CD4-positive, alpha-beta memory T cell (primary cell): ENCODE measurements at places on chromosomes 1 and 21. TPM values are rescaled to one million over a fixed set of nuclear protein-coding genes. Genes with fewer than 3 reads are reported as not detected.
A peak's percentile ranks its signal among the peaks of the same experiment; 100 is the strongest.

The TNFAIP8L2 gene
- 49.7 TPM for total RNA-seq

DNA sequence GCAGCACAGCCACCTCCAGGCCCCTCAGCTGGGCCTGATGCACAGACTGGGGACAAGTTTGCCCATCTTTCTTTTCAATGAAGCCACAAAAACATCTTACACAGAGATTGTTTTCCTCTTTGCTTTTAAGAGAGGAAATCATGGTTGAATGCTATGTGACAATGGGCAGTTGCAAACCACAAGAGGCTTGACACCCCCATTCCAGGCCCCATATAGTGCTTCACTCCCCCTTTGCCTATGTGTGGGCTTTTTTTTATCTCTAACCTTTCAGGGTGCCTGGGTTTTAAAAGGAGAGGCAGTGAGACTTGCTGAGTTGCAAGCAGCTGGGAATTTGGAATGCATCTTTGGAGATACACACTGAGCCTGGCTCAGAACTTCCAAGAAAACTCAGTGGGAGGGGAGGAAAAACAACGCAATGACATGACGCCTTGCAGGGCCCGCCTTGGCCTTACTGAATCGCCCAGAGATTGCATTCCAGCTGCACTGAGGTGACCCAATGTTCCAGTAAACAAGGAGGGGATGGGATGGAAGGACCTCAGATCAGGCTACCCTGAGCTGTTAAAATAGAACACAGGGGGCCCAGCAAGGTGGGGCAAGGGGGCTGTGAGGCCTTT, 145.2 kb upstream of the ZNF648 start:
- no peaks in the 10 kb centered on the region for H3K27me3 ChIP-seq
- DNase-seq = no peak
- H3K4me3 ChIP-seq = no peak overlapping the region
- H3K27ac ChIP-seq = no peak overlapping the region
- H3K36me3 ChIP-seq = no peaks in the 10 kb centered on the region

- no peaks in the 10 kb centered on the region for H3K4me1 ChIP-seq
- no peak for DNase-seq
- H3K4me3 ChIP-seq = no peak overlapping the region
- no peak overlapping the region for H3K27ac ChIP-seq
Measured at GRCh38 chr1:247303216-247303615, 28.5 kb downstream of the ZNF496 start.

- no peaks in the 10 kb centered on the region for H3K4me1 ChIP-seq
- H3K27me3 ChIP-seq = no peaks in the 10 kb centered on the region
- no peaks in the 10 kb centered on the region for H3K36me3 ChIP-seq
- no peak for DNase-seq
- H3K27ac ChIP-seq = no peak overlapping the region
- H3K4me3 ChIP-seq = no peak overlapping the region
Measured at GRCh38 chr1:164725401-164725800, 166.4 kb downstream of the PBX1 start.

The CPT2 gene
- total RNA-seq = 18.9 TPM

DNA sequence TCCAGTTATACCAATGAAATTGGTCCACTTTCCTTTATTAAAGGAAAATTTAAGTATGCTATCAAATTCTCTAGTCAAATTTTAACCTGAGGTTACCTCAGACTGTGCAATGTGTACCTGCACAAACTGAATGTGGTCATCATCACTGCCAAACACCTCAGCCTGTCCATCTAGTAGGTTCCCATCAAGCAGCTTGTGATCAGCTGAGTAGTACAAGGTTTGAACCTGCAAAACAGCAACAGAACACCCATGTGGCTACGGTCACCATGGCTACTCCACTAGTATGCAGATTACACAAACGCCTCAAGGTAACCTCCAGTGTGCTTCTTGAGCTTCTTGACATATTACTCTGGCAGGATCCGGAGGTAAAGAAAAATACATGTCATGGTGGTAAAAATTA, 11.6 kb downstream of the IVNS1ABP start:
- H3K27me3 ChIP-seq = no peaks in the 10 kb centered on the region
- H3K36me3 ChIP-seq = peaks cover 80% of the 10 kb centered on the region
- no peaks in the 10 kb centered on the region for H3K4me1 ChIP-seq
- H3K27ac ChIP-seq = no peak overlapping the region
- no peak overlapping the region for H3K4me3 ChIP-seq

GRCh38 chr1:55869065-55869464, 653.9 kb upstream of the USP24 start:
- no peaks in the 10 kb centered on the region for H3K27me3 ChIP-seq
- no peaks in the 10 kb centered on the region for H3K4me1 ChIP-seq
- H3K4me3 ChIP-seq = no peak overlapping the region
- no peaks in the 10 kb centered on the region for H3K36me3 ChIP-seq

The GNG12 gene
- total RNA-seq = not detected

GRCh38 chr1:91777630-91778300, 108.2 kb downstream of the TGFBR3 start:
- H3K27ac ChIP-seq = no peak overlapping the region
- H3K4me1 ChIP-seq = no peaks in the 10 kb centered on the region
- H3K36me3 ChIP-seq = no peaks in the 10 kb centered on the region
- no peaks in the 10 kb centered on the region for H3K27me3 ChIP-seq
- H3K4me3 ChIP-seq = no peak overlapping the region

- H3K27me3 ChIP-seq = no peaks in the 10 kb centered on the region
- no peak overlapping the region for H3K27ac ChIP-seq
- peaks cover 15% of the 10 kb centered on the region for H3K4me1 ChIP-seq
- no peak for DNase-seq
Measured at GRCh38 chr1:19562847-19563246, 77.5 kb upstream of the CAPZB start.

- DNase-seq = no peak
- no peaks in the 10 kb centered on the region for H3K36me3 ChIP-seq
- H3K4me3 ChIP-seq = no peak overlapping the region
Measured at GRCh38 chr1:112998592-112999235, 42.7 kb upstream of the SLC16A1 start.

DNA sequence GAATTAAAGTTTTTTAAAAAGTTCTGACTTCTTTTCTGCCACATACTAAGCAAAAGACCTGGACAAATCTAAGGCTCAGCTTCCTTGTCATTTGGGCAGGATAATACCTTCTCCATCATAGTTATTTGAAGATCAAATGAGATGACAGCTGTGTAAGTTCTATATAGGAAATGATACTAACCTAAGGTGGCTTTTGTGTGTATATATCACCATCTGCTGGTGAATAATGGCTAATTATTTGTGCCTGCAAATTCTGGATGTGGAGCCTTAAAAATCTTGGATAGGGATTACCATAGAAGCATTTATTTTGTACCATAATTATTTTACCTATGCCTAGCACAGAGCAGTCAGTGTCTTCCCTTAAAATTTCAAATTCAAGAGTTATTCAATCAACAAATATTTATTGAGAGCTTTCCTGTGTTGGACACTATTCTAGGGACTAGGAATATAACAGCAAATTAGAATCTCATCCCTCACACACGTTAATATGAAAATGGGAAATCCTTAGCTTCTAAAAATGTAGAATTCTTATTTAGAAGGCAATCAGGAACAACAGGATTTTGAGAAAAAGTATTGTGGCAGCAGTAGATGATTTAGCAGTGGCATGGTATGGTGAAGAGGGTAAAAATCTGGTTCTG, 89.8 kb downstream of the TMEM200B start:
- H3K27ac ChIP-seq = no peak overlapping the region
- H3K36me3 ChIP-seq = peaks cover 57% of the 10 kb centered on the region
- peak; percentile 40 for DNase-seq
- no peaks in the 10 kb centered on the region for H3K27me3 ChIP-seq

- H3K4me3 ChIP-seq = peak overlapping the region; percentile 30
- H3K27ac ChIP-seq = peak overlapping the region; percentile 57
- H3K4me1 ChIP-seq = peaks cover 99% of the 10 kb centered on the region
Measured at GRCh38 chr1:211336161-211336560, 9.5 kb downstream of the TRAF5 start.

The RBM11 gene
- total RNA-seq = 2.4 TPM

- peaks cover 43% of the 10 kb centered on the region for H3K4me1 ChIP-seq
- H3K27ac ChIP-seq = peak overlapping the region; percentile 56
Measured at GRCh38 chr21:42737951-42738590, 84.7 kb downstream of the PDE9A start.

DNA sequence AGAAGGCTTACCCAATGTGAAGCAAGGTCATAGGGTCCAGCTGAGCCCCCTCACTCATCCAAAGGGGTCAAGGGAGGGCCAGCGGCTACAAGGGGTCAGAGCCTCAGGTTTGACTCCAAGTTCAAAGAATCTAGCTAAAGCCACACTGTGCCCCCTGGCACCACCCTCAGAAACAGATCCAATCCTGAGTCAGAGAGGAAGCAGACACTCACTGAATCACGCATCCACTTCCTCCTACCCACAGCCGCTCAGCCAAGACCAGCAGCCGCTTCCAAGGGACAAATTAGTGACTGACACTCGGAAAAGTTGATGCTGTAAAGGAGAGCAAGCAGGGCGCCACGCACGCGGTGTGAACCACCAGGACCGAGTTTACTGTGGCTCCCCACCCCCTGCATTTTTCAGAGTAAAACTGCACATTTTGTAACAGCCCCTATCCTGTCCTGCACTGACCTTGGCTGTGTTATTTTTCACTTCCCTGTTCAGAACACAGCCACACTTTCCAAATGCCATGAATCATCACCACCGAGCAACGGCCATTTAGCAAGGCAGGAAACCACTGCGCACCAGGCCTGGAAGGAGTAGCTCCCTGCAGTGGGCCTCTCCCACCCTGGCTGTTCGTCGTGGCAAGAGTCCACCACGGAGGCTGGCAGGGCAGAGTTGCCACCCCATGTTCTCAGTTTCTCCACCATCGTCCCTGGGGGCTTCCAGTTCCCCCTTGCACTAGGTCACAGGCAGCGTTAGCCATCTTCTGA, 147.8 kb downstream of the TOMM20 start:
- peaks cover 75% of the 10 kb centered on the region for H3K4me1 ChIP-seq
- peak overlapping the region; percentile 88 for H3K27ac ChIP-seq
- no peaks in the 10 kb centered on the region for H3K36me3 ChIP-seq
- DNase-seq = peak; percentile 34

- no peak overlapping the region for H3K27ac ChIP-seq
- H3K4me1 ChIP-seq = no peaks in the 10 kb centered on the region
- H3K4me3 ChIP-seq = no peak overlapping the region
- no peak for DNase-seq
- H3K27me3 ChIP-seq = no peaks in the 10 kb centered on the region
- H3K36me3 ChIP-seq = no peaks in the 10 kb centered on the region
Measured at GRCh38 chr1:214658785-214659184, 55.8 kb downstream of the CENPF start.

The CCDC27 gene
- not detected for total RNA-seq

- H3K4me3 ChIP-seq = no peak overlapping the region
- DNase-seq = no peak
- no peak overlapping the region for H3K27ac ChIP-seq
- no peaks in the 10 kb centered on the region for H3K27me3 ChIP-seq
Measured at GRCh38 chr1:89881415-89882058, 60.7 kb downstream of the LRRC8D start.

The PLEKHA6 gene
- total RNA-seq = 0.89 TPM

The S100A8 gene
- not detected for total RNA-seq
